ENCODE measurements at places on chromosomes 16 and 17. TPM values are rescaled to one million over a fixed set of nuclear protein-coding genes. Genes with fewer than 3 reads are reported as not detected.
A peak's percentile ranks its signal among the peaks of the same experiment; 100 is the strongest.

The SLC38A8 gene
- not detected for total RNA-seq

The ACSM2A gene
- 352 TPM for total RNA-seq

The PLXDC1 gene
- 0.68 TPM for total RNA-seq

The PRR15L gene
- 0.95 TPM for total RNA-seq

The NAGS gene
- total RNA-seq, result 56.2 TPM

The FADS6 gene
- 2.1 TPM for total RNA-seq

The MYH2 gene
- 0.18 TPM for total RNA-seq

The SHISA9 gene
- 0.02 TPM for total RNA-seq

The ARL17B gene
- total RNA-seq, result 3.5 TPM

The TMEM235 gene
- total RNA-seq, result not detected

GRCh38 chr17:77735081-77735565, 223.4 kb upstream of the TNRC6C start:
- H3K36me3 ChIP-seq, result no peaks in the 10 kb centered on the region
- H3K4me1 ChIP-seq, result no peaks in the 10 kb centered on the region
- DNase-seq, result no peak
- no peak overlapping the region for H3K27ac ChIP-seq
- no peaks in the 10 kb centered on the region for H3K27me3 ChIP-seq

DNA sequence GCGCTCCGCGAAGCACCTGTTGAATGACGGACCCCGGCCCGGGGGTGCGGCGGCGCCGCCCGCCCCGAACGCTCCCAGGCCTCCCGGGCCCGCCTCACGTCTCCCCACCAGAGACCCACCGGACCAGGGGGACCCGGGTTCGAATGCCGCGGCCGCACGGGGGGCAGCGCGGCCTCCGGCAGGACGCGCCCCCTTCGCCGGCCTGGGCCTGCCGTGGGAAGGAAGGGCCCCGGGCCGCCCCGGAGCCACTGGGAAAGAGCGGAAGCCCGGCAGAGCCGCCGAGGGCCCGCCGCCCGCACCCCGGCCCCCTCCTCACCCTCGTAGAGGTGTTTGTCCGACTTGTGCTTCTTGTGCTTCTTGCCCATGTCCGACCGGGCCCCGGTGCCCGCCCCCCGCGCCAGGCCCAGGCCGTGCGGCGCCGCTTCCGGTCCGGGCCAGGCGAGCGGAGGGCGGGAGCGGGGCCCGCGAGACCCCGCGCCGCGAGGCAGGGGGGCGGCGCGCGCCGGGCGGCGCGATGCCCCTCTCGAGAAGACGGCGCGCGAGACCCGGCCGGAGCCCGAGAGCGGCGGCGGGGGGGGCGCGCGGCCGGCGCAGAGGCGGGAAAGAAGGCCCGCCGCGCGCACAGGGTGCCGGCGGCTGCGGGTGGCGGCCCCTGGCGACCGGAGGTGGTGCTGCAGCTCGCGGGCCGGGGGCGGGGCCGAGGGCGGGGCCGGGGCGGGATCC, at the start of gene BRD7:
Gene BRD7 (minus strand): TSS at position 579 of the 723 bp plus-strand sequence. CDS start 214 bp downstream, at position 365.
- no peaks in the 10 kb centered on the region for H3K36me3 ChIP-seq
- peaks cover 1% of the 10 kb centered on the region for H3K4me1 ChIP-seq
- H3K27ac ChIP-seq, result no peak within 1 kb of the TSS
- H3K4me3 ChIP-seq, result peak within 1 kb of the TSS; percentile 86
- no peaks in the 10 kb centered on the region for H3K27me3 ChIP-seq

DNA sequence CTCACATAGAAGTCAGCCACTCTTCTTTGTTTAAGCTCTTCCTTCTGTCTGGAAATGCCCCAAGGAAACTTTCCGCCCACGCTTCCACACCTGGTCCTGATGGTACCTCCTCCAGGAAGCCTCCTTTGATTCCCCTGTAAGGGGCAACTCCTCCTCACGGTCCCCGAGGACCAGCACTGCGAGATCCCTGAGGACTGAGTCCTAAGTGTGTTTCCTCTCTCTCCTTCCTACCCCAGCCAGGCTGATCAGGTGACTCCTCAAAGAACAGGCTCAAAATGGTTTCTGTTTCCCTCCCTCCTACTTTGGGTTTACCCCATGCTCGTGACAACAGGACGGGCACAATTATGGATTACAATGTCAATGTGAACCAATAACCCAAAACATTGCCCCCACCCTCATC, 63.0 kb upstream of the MED9 start:
- H3K36me3 ChIP-seq, result no peaks in the 10 kb centered on the region
- H3K27ac ChIP-seq, result no peak overlapping the region
- no peak overlapping the region for H3K4me3 ChIP-seq
- H3K4me1 ChIP-seq, result peaks cover 24% of the 10 kb centered on the region

DNA sequence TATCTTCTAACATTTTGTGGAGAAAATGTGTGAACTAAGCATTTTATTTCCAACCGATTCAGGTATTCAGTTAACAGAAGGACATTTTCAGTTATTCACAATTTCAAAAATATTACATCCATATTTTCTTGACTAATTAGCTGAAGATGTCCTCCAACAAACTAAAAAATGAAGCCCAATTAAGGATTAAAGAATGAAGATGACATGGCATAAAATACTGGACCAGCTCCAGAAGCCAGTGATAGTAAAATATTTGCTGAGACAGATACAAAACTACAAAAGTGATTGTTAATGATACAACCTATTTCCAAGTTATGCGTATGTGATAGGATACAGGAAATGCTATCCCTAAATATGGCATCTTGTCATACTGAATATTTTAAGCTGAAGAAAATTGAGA, 48.6 kb downstream of the PMP22 start:
- no peaks in the 10 kb centered on the region for H3K36me3 ChIP-seq
- H3K27me3 ChIP-seq, result no peaks in the 10 kb centered on the region
- DNase-seq, result no peak
- no peak overlapping the region for H3K4me3 ChIP-seq
- no peaks in the 10 kb centered on the region for H3K4me1 ChIP-seq
- no peak overlapping the region for H3K27ac ChIP-seq

GRCh38 chr16:81514568-81515258, 70.1 kb downstream of the CMIP start:
- no peak overlapping the region for H3K4me3 ChIP-seq
- no peaks in the 10 kb centered on the region for H3K27me3 ChIP-seq
- DNase-seq, result peak; percentile 43
- H3K4me1 ChIP-seq, result no peaks in the 10 kb centered on the region
- no peaks in the 10 kb centered on the region for H3K36me3 ChIP-seq
- peak overlapping the region; percentile 77 for H3K27ac ChIP-seq

- H3K4me3 ChIP-seq, result no peak overlapping the region
- H3K27me3 ChIP-seq, result no peaks in the 10 kb centered on the region
- H3K27ac ChIP-seq, result no peak overlapping the region
These were observed 7.6 kb downstream of the RAB40B start for GRCh38 chr17:82690786-82691489.

DNA sequence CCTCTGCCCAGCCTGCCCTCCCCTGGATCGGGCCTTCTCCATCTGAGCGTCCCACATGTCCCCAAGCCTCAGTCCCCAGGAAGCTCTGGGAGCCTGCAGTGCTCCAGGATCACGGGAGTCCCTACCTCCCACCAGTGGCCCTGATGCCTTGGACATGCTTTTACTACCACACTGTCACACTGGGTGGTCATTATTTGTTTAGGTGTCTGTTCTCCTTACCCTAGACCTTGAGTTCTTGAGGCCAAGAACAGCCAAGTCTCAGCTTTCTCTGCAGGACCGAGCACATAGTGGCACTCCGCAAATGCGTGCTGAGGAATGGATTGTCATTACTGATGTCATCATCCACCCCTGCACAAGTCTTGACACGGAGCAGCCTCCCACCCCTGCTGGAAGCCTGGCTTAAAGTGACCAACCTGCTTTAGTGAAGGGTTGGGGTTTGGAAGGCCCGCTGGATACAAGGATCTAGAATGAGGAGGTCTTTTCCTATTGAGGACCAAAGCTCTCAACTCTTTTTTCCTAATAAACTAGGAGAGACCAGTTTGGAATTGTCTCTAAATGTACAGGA, 132.9 kb upstream of the CRHR1 start:
- H3K4me3 ChIP-seq, result no peak overlapping the region
- H3K36me3 ChIP-seq, result no peaks in the 10 kb centered on the region
- DNase-seq, result no peak
- no peaks in the 10 kb centered on the region for H3K4me1 ChIP-seq

DNA sequence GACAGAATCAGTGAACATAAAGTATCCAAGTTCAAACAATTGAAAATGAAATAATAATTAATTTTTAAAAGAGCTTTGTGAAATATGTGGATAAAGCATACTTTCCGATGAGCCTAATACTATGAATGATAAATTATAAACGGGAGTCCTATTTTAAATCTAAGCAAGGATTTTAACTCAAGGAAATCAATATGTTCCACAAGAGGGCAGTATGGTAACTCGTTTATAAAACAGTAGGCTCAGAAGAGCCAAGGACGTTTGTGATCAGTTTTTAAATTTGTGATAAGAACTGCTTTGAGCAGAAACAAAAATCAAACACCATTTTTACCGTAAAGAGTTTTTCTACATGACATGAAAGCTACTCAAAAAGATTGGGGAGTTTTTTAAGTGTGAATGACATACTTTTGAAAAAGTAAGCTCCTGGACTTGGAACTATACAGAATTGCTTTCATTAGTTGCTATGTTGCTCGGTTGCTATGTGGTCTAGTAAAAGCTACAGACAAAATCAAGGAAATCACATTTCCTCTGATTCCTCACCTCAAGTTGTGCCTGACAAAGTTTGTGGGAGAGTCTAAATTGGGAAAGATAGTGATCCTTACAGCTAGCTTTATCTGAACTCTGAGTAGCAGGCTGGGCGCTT, 11.8 kb upstream of the TEKT1 start:
- H3K27me3 ChIP-seq, result no peaks in the 10 kb centered on the region
- H3K4me3 ChIP-seq, result no peak overlapping the region
- no peaks in the 10 kb centered on the region for H3K4me1 ChIP-seq
- DNase-seq, result no peak

GRCh38 chr17:74868251-74868907, 4.4 kb downstream of the FDXR start:
- DNase-seq, result no peak
- no peaks in the 10 kb centered on the region for H3K4me1 ChIP-seq
- no peak overlapping the region for H3K27ac ChIP-seq
- H3K36me3 ChIP-seq, result no peaks in the 10 kb centered on the region

DNA sequence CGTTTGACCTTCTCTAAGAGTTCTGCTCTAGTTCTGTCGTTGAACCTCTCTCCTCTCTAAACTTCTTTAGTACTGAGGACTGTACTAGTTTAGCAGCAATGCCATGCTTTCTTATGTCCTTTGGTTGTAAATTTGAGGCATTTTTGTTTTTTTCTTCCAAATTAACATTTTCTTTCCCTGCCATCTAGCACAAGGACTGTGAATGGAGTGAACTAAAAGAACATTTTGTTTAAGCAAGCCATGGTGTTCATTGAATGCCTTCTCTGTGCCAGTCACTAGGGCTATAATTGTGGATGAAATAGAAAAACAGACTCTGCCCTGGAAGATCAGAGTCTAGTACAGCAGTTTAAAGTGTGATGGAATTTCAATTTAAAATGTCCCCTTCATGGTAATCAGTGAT, 137.9 kb downstream of the FTO start:
- H3K4me1 ChIP-seq, result no peaks in the 10 kb centered on the region
- H3K27me3 ChIP-seq, result no peaks in the 10 kb centered on the region
- no peak overlapping the region for H3K4me3 ChIP-seq
- no peak overlapping the region for H3K27ac ChIP-seq

- H3K4me1 ChIP-seq, result peaks cover 15% of the 10 kb centered on the region
- DNase-seq, result no peak
- H3K27me3 ChIP-seq, result no peaks in the 10 kb centered on the region
- no peaks in the 10 kb centered on the region for H3K36me3 ChIP-seq
- no peak overlapping the region for H3K27ac ChIP-seq
These were observed 19.2 kb upstream of the MTSS2 start for GRCh38 chr16:70705056-70705455.

- H3K27me3 ChIP-seq, result no peaks in the 10 kb centered on the region
- no peak overlapping the region for H3K27ac ChIP-seq
- no peak for DNase-seq
- no peaks in the 10 kb centered on the region for H3K4me1 ChIP-seq
These were observed 84.9 kb downstream of the NPIPB11 start for GRCh38 chr16:29321585-29321984.

DNA sequence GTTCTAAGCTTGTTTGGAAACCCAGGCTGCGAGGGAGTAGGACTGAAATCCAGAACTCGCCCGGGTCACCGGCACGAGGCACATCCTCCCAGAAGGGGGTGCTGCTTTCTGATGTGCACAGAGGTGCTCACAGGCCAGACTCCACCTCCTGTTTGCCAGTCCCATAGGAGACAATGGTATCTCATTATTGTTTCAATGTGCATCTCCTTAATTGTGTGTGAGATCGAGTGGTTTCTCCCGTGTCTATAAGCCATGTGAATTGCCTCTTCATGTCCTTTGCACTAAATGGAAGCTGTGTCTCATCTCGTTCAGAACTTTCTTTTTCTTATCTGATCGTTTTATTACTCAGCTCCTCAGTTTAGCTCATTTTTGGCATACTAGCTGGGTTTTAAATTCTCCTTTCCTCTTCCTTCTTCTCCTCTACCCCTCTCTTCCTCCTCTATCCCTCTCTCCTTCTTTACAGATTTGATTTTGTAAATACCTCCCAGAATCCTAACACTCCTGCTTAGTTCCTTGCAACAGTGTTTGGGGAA, 32.1 kb upstream of the PRKCB start:
- DNase-seq, result peak; percentile 60
- H3K4me1 ChIP-seq, result no peaks in the 10 kb centered on the region
- no peaks in the 10 kb centered on the region for H3K36me3 ChIP-seq
- no peak overlapping the region for H3K27ac ChIP-seq
- no peaks in the 10 kb centered on the region for H3K27me3 ChIP-seq

DNA sequence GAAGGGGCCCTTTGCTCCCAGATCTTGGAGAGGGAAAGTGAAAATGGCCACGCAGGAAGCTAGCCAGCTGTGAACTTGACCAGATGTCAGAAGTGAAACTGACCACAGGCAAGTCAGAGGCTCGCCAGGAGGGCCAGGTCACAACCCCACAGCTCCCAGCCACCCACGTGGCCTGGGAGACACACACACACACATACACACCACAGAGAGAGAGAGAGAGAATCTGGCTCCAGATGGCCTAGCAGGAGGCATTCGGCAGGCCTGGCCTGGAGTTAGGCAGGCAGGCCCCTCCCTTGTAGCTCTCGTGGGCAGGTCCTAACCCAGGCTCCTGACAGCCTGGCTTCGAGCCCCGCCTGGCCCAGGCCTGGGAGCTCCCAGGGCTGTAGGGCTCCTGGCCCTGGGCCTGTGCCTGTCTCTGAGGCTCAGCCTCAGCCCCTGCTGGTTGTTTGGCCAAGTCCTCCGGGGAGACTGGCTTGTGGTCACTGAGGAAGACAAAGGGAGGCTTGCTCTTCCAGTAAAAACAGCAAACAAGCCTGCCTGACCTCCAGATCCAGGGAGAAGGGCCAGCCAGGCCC, 20.2 kb downstream of the NGFR start:
- no peaks in the 10 kb centered on the region for H3K36me3 ChIP-seq
- no peaks in the 10 kb centered on the region for H3K27me3 ChIP-seq
- H3K4me3 ChIP-seq, result no peak overlapping the region

GRCh38 chr16:30030011-30030685, 923 bp downstream of the TLCD3B start:
- no peak overlapping the region for H3K4me3 ChIP-seq
- DNase-seq, result no peak
- H3K27ac ChIP-seq, result no peak overlapping the region
- H3K27me3 ChIP-seq, result no peaks in the 10 kb centered on the region
- no peaks in the 10 kb centered on the region for H3K36me3 ChIP-seq

- H3K4me3 ChIP-seq, result no peak overlapping the region
- no peaks in the 10 kb centered on the region for H3K27me3 ChIP-seq
- H3K27ac ChIP-seq, result no peak overlapping the region
These were observed 43.4 kb downstream of the ANKRD11 start for GRCh38 chr16:89446975-89447293.

All from right lobe of liver (tissue), 6 donors.